SHP77 (cell line): ENCODE measurements at places on chromosomes 7 and 10.
A peak's percentile ranks its signal among the peaks of the same experiment; 100 is the strongest.

DNA sequence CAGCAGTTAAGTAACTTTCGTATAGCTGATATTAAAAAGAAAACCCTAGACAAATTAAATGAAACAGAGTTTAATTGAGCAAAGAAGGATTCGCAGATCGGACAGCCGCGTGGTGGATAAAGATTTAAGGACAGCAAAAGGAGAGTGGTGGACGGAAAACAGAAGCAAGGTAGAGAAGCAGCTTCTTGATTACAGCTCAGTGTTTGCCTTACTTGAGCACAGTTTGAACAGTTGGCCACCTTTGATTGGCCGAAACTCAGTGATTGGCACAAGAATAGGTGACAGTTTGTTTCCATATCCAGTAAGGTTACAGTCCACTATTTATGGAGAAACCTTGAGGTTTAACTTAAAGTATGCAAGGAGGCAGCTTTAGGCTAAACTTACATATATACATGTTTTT, 231.7 kb downstream of the GALNT17 start:
- no peak for DNase-seq

- DNase-seq, result no peak
Measured at GRCh38 chr7:50592940-50593339, 27.7 kb upstream of the DDC start.

DNA sequence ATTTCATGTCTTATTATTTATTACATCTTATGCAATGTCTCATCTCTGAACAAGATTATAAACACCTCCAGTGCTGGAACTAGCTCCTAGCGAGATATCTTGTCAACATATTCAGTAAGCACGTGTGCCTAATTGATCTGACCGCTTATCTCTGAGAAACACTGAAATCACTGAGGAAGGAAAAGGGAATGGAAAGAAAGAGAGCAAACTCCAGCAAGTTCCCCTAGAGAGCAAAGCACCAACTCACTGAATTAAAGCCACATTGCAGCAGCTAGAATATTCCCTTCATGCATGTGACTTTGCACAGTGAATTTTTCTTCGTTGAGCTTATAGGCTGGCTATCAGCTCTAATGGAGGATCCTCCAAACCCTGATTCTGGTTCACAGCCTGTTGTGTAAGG, 177.1 kb upstream of the FRMD4A start:
- no peak for DNase-seq

DNA sequence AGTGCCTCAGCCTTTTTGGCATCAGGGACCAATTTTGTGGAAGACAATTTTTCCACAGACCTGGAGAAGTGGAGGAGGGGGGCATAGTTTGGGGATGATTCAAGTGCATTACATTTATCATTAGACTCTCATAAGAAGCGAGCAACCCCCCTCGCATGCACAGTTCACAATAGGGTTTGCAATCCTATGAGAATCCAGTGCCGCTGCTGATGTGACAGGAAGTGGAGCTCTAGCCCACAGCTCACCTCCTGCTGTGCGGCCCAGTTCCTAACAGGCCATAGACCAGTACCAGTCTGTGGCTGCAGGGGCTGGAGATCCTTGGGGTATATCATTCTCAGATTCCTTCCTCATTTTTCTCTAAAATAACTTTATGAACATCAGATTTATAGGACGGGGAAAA, 50.8 kb downstream of the ATAD1 start:
- DNase-seq, result no peak

- DNase-seq, result no peak
Measured at GRCh38 chr7:8109196-8110022, 140.8 kb downstream of the GLCCI1 start.

DNA sequence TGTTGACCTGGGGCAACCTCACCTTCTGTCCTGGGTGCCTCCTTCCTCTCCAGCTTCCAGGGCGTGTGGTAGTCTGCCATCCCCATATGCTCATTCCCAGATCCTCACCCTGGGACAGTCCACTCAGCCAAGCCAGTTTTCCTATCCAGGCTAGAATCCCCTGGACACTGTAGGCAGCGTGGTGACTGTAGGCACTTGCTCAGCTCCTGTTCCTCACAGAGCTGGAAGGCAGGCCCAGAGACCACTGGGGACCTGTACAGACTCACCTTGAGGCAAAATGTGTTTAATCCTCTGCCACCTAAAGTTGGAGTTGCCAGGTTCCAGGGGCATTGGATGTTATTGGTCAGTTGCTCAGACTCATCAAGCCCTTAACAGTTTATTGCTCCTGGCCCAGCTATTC, 2.4 kb upstream of the GRID1 start:
- no peak for DNase-seq

GRCh38 chr10:98217801-98218200, 50.2 kb downstream of the LOXL4 start:
- DNase-seq, result no peak

DNA sequence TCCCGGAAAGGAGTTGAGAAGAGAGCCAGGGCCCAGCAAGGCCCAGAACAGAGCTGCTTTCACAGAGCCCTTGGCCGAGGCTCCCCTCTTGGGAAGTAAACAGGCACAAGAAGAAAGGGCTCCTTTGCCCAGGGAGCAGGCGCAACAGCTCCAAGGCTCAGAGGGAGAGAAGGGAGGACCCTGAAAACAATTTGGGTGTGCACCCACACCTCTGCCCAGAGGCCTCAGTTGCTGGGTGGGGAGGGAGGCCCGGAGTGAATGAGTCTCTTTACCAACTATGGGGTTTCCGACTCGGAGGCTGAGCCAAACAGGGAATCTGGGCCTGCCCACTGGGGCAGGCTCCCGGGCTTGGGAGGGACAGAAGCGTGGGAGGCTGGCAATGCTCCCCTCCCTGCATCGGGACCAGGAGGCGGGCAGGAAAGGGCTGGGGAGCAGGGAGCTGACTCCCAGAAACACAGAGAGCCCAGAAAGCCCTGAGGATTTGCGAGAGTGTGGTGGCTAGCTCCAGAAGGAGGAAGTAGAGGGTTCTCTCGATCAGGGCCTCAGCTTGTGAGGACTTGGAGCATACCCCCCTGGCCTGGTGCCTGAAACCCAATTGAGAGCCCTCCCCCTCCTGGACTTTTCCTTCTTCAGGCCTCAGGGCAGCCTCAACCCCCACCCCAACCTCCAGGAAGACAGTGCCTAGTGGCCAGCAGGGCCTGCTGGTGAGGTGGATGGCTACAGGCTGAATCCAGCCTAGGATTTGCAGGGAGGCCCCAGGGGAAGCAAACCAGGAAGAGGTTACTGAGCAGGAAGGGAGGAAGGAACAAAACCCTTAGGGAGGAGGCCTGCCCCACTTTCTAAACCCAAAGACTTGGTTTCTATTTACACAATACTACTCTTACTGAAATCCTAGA, 6.2 kb downstream of the C10orf105 start:
- DNase-seq, result no peak

DNA sequence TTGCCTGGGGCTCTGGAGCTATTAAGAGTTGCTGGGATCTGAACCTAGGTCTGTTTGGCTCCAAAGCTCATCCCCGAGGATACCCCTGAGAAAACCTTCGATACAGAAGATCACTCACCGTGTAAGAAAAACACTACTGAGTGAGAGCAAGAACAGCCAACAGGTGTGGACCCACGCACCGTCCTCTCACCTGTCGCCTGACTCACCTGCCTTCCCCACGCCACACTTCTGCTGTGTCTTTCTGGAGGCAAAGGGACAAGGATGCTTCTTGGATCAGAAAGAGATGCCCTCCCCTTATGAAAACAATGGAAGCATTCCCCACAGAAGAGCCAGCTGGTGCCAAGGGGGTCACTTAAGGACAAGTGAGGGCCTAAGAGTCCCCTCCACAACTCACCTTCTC, 46.7 kb downstream of the COL13A1 start:
- DNase-seq, result no peak

DNA sequence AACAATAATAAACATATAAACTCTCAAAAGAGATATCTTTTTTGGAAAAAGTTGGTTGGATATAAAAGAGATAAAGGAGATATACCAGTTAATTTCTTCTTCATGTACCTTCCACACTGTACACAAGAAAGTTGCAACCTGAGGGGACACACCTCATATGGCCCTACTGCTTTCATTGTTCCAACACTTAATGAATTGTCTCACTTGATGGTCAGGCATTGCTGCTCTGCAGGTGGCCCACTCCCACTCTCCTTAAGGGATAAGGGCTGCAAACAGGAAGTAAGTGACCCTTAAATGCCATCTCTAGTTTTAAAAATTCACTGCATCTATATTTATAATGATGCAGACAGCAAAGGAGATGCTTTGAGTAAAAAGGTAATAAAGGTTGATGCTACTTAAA, 152.3 kb downstream of the BTAF1 start:
- no peak for DNase-seq

GRCh38 chr10:84391326-84391725, 62.9 kb downstream of the CCSER2 start:
- no peak for DNase-seq

- peak; percentile 5 for DNase-seq
Measured at GRCh38 chr10:14822879-14823755, 14.7 kb downstream of the CDNF start.
